Activated naive CD8-positive, alpha-beta T cell treated with anti-CD3 and anti-CD28 coated beads, Interleukin-2, amount 50 U/mL, for 24 hours (primary cell): ENCODE measurements at places on chromosomes 16 and 17.

- no peaks in the 10 kb centered on the region for H3K4me1 ChIP-seq
- H3K4me3 ChIP-seq = no peak overlapping the region
Observed at GRCh38 chr17:8046306-8046928, 7.6 kb downstream of the ALOX15B start.

DNA sequence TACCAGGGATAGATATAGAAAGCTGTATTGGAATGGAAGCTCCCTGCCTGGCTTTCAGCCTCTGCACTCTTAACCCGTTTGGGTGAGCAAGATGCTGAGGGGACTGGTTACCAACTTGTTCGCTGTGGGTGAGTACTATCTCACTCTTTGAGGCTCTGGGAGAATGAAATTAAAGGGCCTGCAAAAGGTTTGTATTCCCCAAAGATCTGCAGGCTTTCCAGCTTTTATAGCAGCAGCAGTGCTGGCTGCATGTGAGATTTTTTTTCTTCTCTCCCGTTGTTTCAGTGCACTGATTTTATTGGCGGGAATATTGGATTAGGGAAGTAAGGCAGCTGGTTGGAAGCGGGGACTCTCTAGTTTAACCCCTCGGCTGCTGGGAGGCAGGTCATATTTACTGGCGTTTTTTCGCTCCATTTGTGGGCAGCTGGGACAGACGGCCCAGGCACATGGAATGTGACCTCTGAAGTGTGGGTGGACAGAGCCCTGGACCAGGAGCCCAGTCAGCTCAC is 30.9 kb downstream of the C17orf75 start:
- H3K27me3 ChIP-seq = peaks cover 5% of the 10 kb centered on the region
- H3K36me3 ChIP-seq = no peaks in the 10 kb centered on the region
- no peaks in the 10 kb centered on the region for H3K4me1 ChIP-seq
- no peak overlapping the region for H3K27ac ChIP-seq
- DNase-seq = no peak
- H3K4me3 ChIP-seq = no peak overlapping the region

- peak overlapping the region; percentile 80 for H3K27ac ChIP-seq
- H3K4me3 ChIP-seq = peak overlapping the region; percentile 56
- H3K4me1 ChIP-seq = peaks cover 84% of the 10 kb centered on the region
- H3K27me3 ChIP-seq = no peaks in the 10 kb centered on the region
- no peak for DNase-seq
- H3K36me3 ChIP-seq = peaks cover 24% of the 10 kb centered on the region
Observed at GRCh38 chr16:3073448-3073847, 8.0 kb downstream of the IL32 start.

DNA sequence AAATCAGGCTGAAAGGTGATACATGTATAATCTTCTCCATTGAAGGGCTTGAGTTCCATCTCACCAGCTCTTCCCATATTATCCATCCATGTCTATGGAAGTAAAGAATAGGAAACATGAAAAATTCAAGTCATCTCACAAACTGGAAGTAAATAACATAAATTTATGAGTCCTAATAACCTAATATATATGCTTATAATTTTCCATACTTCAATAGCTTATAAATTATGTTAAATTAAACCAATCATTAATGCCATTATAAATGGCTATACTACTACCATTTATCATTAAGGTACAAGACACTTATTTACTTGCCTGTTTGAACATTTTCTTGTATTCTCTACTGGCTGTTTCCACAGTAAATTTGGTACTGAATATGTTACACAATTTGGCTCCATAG is 4.8 kb downstream of the TOP2A start:
- no peak overlapping the region for H3K27ac ChIP-seq
- H3K27me3 ChIP-seq = peaks cover 3% of the 10 kb centered on the region
- H3K4me1 ChIP-seq = peaks cover 15% of the 10 kb centered on the region

- DNase-seq = no peak
- H3K27ac ChIP-seq = no peak overlapping the region
- peaks cover 10% of the 10 kb centered on the region for H3K4me1 ChIP-seq
- H3K36me3 ChIP-seq = no peaks in the 10 kb centered on the region
- H3K4me3 ChIP-seq = no peak overlapping the region
Observed at GRCh38 chr16:72928090-72928981, 119.6 kb downstream of the ZFHX3 start.

- DNase-seq = no peak
- no peaks in the 10 kb centered on the region for H3K36me3 ChIP-seq
- H3K4me3 ChIP-seq = no peak overlapping the region
- H3K4me1 ChIP-seq = peaks cover 14% of the 10 kb centered on the region
Observed at GRCh38 chr17:51088287-51088686, 32.4 kb downstream of the SPAG9 start.

GRCh38 chr17:80259457-80260068 is 1.1 kb upstream of the RNF213 start:
- peak overlapping the region; percentile 81 for H3K4me3 ChIP-seq
- H3K4me1 ChIP-seq = peaks cover 67% of the 10 kb centered on the region

- H3K36me3 ChIP-seq = peaks cover 16% of the 10 kb centered on the region
- no peak overlapping the region for H3K4me3 ChIP-seq
- no peak overlapping the region for H3K27ac ChIP-seq
- no peaks in the 10 kb centered on the region for H3K27me3 ChIP-seq
- no peak for DNase-seq
- no peaks in the 10 kb centered on the region for H3K4me1 ChIP-seq
Observed at GRCh38 chr16:84463221-84463620, 41.2 kb downstream of the MEAK7 start.

GRCh38 chr16:57045694-57046381 is 46.5 kb upstream of the CPNE2 start:
- H3K4me3 ChIP-seq = no peak overlapping the region
- no peaks in the 10 kb centered on the region for H3K27me3 ChIP-seq
- H3K27ac ChIP-seq = peak overlapping the region; percentile 76
- DNase-seq = peak; percentile 43

DNA sequence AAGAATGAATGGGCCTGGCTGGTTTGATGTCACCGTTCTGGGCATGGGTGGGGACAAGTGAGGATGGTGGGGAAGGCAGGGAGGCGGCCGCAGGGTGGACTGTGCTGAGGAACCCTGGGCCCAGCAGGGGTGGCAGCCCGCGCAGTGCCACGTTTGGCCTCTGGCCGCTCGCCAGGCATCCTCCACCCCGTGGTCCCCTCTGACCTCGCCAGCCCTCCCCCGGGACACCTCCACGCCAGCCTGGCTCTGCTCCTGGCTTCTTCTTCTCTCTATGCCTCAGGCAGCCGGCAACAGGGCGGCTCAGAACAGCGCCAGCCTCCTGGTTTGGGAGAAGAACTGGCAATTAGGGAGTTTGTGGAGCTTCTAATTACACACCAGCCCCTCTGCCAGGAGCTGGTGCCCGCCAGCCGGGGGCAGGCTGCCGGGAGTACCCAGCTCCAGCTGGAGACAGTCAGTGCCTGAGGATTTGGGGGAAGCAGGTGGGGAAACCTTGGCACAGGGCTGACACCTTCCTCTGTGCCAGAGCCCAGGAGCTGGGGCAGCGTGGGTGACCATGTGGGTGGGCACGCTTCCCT is 6.5 kb upstream of the SERPINF1 start:
- no peaks in the 10 kb centered on the region for H3K36me3 ChIP-seq
- peaks cover 2% of the 10 kb centered on the region for H3K4me1 ChIP-seq
- H3K27ac ChIP-seq = no peak overlapping the region
- DNase-seq = no peak

- peak overlapping the region; percentile 86 for H3K4me3 ChIP-seq
- no peaks in the 10 kb centered on the region for H3K27me3 ChIP-seq
Observed at GRCh38 chr17:81888105-81888987, 3.0 kb downstream of the ALYREF start.

DNA sequence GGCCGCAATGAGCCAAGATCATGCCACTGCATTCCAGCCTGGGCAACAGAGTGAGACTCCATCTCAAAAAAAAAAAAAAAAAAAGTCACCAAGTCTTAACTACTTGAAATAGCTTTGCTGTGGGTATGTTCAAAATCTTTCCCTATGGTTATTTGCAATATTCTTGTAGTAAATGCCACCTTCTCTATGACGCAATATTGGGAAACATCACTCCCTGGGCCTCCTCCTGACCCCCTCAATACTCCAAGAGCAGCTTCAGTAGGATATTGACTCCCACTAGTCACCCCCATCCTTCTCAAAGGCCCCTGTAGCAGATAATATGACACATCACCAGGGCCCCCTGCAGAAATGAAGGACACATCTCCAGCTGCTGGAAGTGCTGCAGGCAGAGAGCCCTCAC is 137.8 kb downstream of the AIPL1 start:
- no peak overlapping the region for H3K4me3 ChIP-seq
- no peak overlapping the region for H3K27ac ChIP-seq
- H3K36me3 ChIP-seq = no peaks in the 10 kb centered on the region
- H3K27me3 ChIP-seq = peaks cover 26% of the 10 kb centered on the region

DNA sequence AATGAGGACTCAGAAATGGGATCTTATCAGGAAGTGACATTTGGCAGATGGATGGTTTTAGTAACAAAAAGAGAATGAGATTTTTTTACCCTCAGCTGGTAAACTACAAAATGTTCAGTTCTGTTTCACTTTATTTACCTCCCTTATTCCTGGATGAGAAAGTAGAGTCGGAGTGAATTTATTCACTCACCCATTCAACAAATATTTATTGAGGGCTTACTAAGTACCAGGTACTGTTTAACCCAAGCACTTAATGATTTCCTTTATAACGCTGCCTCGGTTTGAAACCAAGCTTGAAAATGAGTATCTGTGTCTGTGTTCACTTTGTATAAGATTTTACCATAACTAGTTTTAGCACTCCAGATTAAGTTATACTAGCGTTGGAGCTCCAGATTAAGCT is 38.1 kb downstream of the CDRT15 start:
- DNase-seq = no peak
- no peaks in the 10 kb centered on the region for H3K27me3 ChIP-seq
- H3K27ac ChIP-seq = peak overlapping the region; percentile 2
- peaks cover 94% of the 10 kb centered on the region for H3K4me1 ChIP-seq
- no peak overlapping the region for H3K4me3 ChIP-seq
